Central memory CD4-positive, alpha-beta T cell (primary cell): ENCODE measurements at places on chromosomes 1 and 21.

DNA sequence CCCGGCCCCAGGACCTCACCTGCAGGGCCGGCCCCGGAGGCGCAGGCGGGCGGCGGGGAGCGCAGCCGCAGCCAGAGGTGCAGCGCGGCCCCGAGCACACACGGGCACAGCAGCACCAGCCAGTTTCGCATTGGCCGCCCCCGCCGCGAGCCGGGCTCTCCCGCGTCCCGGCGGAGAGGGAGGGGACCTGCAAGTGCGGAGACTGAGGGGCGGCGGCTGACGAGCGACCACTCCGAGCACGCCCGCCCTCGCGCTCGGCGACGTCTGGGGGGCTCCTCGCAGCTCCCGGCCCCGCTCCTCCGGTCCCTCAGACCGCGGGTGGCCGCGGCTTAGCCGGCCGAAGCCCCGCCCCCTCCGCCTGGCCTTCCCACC lies at the start of gene B3GALNT2:
B3GALNT2 (minus strand) TSS at position 331 of the 372 bp plus-strand sequence; CDS start at position 131, 200 bp downstream.
- no peak for DNase-seq

- DNase-seq: no peak
Measured at GRCh38 chr1:21206117-21206516, 29.4 kb upstream of the EIF4G3 start.

- no peak for DNase-seq
Measured at GRCh38 chr1:48932366-48932765, 155.7 kb upstream of the BEND5 start.

DNA sequence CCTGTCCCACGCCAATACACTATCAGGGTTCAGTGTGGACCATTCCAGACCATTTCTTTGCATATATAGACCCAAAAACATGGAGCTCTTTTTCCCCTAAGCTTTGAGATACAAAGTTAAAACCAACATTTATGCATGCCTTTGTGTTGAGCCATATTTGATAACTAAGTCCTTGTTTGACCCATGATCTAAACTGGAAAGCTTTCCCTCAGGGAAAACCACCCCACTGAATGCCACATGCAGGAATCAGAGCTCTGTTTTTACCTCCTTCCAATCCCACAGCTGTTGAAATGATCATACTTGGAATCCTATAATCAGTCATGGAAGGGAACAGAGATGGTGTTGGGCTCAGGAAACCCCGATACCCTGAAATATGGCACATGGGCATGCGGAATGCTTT lies 14.8 kb upstream of the SLC45A1 start:
- DNase-seq: no peak

GRCh38 chr1:172612478-172612877 lies 46.4 kb upstream of the FASLG start:
- no peak for DNase-seq

GRCh38 chr1:40699787-40700186 lies 8.3 kb downstream of the NFYC start:
- no peak for DNase-seq

DNA sequence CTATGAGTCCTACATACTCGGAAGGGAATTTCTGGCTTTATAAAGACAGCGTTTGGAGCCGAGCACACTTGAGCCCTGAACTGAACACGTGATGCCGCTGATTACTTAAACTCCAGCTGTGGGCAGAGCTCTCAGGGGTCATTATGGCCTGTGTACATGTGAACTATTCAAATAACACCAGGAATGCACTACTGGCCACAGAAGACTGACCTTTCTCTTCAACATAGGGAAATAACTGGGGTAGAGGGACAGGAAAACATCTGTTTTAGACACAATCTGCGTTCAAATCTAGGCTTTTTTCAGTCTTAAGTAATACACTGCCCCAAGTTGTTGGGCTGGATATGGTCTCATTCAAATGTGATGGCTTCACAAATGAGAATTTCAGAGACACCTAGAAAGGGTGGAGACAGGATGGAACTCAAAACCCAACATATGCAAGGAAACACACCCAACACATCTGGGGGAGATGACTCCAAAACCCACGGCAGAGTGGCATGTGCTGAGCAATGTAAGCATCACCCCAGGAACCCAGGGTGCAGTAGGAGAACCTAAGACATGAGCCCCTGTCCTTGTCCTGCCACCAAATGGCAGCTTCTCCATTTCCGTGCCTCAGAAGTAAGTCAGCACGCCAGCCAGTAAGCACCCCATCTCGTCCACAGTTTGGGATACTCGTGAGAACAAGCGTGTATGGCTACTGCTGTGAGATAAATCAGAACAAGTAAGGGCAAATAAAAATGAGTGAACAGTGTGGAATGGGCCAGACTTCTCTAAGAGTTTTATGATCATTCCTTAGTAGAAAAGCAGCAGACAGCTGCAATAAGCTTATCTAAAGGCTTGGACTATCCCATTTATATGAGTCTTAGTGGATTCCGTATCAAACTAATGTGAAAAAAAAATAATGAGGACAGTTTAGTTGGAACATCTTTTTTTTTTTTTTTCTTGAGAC lies 24.9 kb downstream of the NID1 start:
- DNase-seq: no peak
